Stimulated activated CD4-positive, alpha-beta T cell treated with anti-CD3 and anti-CD28 coated beads, Interleukin-15, amount 100 ng/mL, for 1 hour (primary cell): ENCODE measurements at places on chromosomes 6 and 20.
A peak's percentile ranks its signal among the peaks of the same experiment; 100 is the strongest.

- DNase-seq, result no peak
Observed at GRCh38 chr6:24032896-24033688, 92.9 kb upstream of the NRSN1 start.

DNA sequence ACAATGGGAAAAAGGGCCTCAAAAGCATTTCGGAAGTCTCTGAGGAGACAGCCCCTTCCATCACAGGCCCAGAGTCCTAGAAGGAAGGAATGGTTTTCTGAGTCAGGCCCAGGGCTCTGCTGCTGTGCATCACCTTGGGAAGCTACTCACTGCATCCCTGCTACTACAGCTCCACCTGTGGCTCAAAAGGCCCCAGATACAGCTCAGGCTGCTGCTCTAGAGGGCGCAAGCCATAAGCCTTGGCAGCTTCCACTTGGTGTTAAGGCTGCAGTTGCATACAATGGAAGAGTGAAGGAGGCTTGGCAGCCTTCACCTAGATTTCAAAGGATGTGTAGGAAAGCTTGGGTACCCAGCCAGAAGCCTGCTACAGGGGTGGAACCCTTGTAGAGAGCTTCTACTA, 54.8 kb downstream of the MEI4 start:
- no peak for DNase-seq

DNA sequence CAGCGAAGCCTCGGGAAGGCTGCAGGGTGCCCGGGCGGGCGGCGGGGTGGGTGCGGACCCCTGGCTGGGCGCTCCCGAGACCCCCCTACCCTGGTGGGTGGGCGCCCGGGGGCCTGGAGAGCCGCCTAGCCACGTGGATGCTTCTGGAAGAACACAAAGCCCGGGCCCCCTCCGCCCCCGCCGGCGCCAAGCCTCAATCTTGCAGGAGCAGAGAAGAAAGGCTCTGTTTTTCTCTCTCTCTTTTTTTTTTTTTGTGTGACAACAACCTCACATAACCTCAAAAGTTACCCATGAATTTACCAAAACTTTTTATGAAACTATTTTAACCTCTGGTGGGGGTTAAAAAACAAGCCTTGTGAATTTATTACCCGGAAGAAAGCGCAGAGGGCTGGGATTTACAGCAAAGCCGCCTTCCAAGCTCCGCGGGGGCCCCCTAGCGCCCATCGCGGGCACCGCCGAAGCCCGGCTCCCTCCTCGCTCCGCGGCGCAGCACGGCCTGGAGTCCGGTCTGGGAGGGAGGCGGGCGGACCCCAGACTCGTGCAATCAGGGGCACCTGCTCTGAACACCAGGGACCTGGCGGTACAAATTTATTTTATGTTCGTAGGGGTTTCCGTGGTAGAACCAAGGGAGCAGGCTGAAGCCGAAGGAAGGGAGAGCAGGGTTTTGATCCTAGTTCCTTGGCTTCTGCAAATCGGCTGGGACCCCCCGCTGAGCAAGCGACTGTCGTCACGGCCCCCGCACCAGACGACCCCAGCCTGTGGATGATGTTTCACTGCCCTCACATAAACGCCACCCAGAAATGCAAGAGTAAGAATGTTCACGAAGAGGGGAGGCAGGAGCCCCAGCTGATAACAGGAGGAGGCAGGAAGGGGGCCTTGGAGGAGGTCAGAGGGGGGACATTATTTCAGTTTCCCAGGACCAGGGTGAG, 58.9 kb downstream of the ZNF831 start:
- DNase-seq, result peak; percentile 63

DNA sequence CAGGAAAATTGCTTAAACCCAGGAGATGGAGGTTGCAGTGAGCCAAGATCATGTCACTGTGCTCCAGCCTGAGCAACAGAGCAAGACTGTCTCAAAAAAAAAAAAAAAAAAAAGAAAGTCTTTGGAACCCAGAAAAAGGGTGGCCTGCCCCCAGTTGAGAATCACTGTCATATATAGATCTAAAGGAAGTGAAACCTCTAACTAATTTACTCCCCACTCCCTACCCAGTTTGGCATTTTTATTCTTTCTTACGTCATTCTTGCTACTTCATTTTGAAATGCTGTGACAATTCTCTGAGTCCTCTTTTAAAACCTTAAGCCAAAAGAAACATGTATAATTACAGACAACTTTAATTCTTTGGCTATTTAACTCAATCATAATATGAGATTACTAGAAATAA, 254.8 kb downstream of the CDC5L start:
- DNase-seq, result no peak

DNA sequence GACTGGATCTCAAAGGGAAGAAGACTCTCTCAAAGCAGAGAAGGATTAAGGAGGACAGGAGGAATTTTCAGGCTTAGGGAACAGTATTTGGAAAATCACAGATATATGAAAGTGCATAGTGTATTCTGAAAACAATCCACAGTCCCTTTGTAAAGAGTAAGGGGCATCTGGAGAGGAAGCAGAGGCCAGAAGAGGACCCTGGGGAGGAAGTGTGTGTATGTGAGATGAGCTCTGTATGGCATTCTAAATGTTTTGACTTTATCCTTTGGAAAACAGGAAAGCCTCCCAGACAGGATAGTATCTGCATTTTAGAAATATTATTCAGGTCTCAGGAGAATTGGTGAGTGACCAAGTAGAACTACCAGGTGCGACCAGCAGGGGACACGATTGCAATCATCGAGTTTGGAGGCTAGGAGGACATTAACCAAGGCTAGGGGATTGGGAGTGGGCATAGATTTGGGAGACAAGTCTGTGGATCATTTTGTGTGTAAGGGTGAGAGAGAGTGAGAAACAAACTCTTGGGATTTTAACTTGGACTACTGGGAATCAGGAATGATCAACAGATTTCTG, 38.3 kb upstream of the FAM184A start:
- no peak for DNase-seq

DNA sequence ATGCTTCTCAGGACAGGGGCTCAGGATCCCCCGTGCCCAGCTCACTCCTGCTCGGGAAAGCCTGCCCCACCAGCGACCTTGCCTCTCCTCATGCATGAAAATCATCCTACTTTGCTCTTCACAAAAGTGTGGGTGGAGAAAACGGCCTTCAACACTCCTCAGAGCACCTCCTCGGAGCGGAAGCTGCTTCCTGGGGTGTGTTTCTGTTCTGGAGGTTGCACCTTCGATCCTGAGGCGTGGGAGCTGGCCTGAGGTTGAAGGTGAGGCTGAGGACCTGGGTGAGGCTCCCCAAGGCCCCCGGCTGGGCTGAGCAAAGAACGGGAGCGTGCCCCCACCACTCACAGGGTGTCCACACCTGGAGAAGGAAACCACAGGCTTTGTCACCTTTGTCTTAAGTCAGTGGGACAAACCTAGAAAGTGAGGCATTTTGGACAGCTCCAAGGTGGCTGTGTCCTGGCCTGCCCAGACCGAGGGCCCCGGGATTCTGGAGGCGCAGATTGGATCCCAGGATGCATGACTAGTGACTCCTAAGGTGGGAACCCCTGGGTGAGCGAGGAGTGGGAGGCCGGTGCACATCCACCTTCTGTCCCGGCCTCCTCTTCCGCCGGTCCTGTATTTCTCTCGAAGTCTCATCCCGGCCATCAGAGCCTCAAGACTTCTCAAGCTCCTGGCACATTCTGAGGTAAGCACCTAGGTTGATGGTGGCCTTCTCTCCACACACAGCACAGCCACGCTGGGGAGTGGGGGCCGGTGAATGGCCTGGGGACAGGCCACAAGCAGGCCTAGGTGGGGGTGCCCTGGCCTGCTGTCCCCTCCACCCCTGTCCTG, 104.7 kb downstream of the TMEM242 start:
- DNase-seq, result no peak

- DNase-seq, result no peak
Observed at GRCh38 chr6:153949616-153950015, 89.4 kb upstream of the OPRM1 start.

DNA sequence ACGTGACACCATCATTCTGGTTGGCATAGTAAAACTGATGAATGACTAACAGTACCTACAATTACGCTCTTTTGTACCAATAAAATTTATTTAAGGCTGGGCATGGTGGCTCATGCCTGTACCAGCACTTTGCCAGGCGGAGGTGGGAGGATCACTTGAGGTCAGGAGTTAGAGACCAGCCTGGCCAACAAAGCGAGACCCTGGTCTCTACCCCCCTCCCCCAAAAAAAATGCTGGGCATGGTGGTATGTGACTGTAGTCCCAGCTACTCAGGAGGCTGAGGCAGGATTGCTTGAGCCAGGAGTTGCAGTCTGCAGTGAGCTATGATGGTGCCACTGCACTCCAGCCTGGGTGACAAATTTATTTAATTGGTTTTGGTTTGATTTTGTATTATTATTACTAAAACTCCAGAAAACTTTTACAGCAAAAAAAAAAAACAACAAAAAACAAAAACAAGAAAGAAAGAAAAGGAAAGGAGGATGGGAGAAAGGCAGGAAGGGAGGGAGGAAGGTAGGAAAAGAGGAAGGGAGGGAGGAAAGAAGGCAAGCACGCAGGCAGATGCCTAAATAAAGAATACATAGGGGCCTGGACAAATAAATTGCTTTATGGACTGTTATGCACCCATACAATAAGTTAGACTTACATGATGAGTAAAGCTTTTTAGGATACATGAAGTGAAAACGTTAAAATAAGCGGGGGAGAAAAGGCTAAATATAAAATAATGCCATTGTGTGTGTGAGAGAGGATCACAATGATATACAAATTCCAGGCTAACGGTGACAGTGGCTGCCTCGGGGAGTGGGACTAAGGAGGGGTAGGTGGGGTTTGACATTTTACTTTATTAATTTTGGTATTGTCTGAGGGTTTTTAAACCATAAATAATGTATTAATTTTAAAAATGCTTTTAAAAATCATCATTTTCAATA, 682 bp upstream of the ZSCAN9 start:
- DNase-seq, result no peak

GRCh38 chr20:10658876-10659632, 14.7 kb downstream of the JAG1 start:
- no peak for DNase-seq

DNA sequence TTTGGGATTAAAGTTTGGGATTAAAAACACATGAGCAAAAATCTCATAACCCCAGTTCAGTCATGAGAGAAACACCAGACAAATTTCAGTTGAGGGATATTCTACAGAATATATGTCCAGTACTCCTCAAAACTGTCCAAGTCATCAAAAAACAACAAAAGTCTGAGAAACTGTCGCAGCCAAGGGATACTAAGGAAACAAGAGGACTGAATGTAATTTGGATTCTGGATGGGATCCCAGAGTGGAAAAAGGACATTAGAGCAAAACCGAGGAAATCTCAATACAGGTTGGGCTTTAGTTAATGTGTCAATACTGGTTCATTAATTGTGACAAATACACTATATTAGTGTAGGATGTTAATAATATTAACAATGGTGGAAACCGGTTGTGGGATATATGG, 219.3 kb downstream of the BCKDHB start:
- DNase-seq, result no peak

DNA sequence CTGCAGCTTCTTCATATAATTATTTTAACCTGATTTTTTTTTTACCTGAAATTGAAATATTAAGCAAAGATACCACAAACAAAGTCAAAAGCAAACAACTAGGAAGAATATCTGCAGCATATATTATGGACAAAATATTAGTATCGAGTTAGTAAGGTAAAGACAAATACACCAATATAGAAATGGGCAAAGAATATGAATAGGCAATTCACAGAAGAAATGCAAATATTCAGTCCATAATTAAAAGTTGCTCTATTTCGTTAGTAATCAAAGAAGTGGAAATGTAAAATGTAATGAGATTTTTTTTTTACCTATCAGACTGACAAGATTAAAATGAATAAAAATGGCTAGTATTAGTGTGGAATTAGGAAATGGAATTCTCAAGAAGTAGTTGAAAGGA, 121.5 kb downstream of the CD83 start:
- DNase-seq, result no peak

DNA sequence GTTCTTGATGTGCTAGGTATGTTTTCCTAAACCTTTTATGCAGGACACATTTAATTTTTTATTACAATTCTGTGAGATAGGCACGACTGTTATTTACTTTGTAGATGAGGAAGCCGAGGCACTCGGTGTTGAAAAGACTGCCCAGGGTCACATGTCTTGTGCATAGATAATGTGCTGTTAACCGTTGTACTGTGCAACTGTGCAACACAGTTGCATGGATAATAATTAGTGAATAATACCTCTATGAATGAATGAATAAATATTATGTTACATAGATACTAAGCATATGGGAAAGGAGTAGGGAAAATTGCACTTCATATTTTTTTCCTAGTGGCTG, 60.3 kb upstream of the DEK start:
- no peak for DNase-seq

DNA sequence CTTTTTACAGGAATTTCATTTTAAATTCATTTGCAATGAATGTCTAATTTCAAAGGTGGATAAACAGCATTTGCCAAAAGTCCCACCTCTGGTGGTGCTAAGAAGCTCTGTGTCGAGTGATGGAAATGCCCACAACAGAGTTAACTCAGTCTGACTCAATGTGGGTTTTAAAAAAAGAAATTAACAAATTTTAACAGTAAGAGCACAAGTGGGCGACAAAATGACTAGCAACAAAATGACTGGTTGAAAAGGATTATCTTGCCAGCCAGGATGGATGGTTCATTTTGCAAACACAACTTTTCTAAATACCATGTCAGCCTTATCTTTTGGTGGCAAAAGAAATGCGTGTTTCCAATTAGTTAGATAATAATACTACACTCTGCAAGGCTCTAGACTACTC, 14.3 kb upstream of the TAGAP start:
- DNase-seq, result no peak

- DNase-seq, result no peak
Observed at GRCh38 chr20:46126440-46127056, 8.4 kb downstream of the CD40 start.

DNA sequence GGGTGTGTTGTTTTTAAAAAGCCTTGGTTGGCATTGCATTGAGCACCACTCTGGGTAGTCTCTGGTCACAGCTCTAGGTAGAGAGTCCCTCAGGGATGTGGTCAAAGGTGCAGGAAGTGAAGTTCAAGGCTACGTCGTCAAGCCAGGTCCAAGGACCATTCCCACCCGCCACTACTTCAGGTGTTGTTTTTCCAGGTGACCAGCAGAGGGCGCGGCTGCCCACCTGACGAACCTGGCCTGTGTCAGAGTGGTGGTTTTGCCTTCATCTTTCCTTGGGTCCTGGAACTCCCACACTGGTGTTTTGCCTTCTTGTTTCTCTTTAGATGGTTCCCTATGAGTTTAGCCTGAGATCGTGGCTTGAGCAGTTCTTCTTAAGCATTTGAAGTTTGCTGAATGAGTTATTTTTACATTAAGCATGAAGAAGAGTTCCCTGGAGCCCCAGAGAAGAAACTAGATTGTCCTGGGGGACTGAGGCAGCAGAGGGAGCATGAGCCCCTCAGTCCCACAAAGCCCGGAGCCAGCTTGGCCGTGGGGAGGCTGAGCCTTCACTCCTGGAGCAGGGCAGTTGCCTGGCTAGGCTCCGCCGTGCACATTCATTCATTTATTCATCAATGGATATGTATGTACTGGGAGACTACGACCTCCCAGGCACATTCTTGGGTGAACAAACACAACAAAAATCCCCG, 5.6 kb upstream of the PHACTR3 start:
- no peak for DNase-seq

GRCh38 chr6:127514773-127515227, 4.3 kb downstream of the MTCL3 start:
- peak; percentile 4 for DNase-seq
